Adipocyte (in vitro differentiated cells): ENCODE measurements at places on chromosomes 6 and 20.

- DNase-seq = no peak
Observed at GRCh38 chr20:13183005-13183404, 38.1 kb upstream of the ISM1 start.

DNA sequence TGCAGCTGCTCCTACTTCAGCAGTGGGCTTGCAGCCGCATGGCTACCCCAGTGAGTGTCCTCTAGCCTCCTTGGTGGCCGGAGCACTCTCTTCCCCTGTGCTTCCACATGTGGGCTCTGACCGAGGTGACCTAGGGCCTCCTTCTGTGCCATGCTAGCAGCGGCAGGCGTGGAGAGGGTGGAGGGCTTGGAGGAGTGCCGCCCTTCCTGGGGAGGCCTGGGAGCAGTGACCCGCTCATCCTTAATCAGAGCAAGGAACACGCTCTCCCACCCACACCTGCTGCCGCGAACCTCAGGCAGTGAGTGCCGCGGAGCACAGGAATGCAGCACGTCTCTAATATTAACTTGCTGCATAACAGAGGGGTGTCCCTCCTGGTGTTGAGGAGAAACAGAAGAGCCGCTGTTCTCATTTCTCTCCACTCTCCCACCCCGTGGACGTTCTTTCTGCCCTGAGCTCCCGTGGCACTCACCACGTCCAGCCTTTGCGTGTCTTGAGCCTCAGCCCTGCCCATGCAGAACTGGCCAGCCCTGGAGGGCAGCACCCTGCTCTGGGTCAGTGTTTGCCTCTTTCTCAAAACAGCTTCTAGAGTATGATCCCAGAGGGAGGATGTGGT lies 31.9 kb downstream of the DUSP22 start:
- no peak for DNase-seq

GRCh38 chr20:13024596-13024995 lies 15.8 kb downstream of the SPTLC3 start:
- no peak for DNase-seq

GRCh38 chr20:15362849-15363248 lies 1025.4 kb upstream of the FLRT3 start:
- no peak for DNase-seq

- no peak for DNase-seq
Observed at GRCh38 chr20:50475681-50476292, 34.4 kb upstream of the PTPN1 start.
